NCI-H1105 treated with DMSO at 0.1 percent for 48 hours (cell line): ENCODE measurements at places on chromosomes 3 and 15.

DNA sequence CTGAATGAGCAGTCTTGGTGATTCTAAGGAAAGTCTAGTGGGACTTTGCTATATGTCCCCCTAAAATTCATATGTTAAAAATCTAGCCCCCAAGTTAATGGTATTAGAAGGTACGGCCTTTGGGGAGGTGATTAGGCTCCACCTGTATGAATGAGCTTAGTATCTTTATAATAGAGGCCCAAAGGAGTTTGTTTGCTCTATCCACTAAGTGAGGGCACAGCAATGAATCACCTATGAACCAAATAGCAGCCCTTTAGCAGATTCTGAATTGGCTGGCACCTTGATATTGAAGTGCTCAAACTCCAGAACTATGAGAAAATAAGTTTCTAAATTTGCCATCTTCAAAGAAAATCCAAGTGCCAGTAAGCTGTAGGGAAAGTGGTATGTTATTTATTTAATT, 187.9 kb downstream of the SUCNR1 start:
- no peak for DNase-seq

DNA sequence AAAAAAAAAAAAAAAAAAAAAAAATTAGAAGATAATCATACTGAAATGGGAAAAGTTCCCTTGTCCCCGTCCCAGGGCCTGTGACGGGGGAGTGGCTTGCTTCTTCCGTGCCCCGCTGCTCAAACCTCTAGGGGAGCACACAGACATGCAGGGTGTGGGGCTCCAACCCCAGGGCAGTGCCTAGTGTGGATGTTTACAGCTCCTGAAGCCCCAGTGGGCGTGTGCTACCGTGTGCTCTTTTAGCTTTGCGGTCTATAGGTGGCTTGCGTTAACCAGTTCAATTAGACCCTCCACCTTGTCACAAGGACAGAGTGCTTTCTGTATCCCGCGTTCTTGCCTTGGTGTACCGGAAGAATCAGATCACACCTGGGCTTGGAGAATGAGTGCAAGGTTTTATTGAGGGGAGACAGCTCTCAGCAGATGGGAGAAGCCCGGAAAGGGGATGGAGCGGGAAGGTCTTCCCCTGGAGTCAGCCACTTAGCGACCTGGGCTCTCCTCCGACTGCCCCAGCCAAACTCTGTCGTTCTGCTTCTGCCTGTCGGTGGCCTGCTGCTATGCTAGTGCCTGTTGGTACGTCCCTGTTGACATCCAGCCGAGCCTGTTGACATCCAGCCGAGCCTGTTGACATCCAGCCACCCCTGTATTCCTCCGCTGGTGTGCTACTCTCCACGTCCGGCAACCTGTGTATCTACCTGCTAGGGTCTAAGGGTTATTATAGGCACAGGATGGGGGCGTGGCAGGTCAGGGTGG, 569.8 kb downstream of the VGLL3 start:
- no peak for DNase-seq

DNA sequence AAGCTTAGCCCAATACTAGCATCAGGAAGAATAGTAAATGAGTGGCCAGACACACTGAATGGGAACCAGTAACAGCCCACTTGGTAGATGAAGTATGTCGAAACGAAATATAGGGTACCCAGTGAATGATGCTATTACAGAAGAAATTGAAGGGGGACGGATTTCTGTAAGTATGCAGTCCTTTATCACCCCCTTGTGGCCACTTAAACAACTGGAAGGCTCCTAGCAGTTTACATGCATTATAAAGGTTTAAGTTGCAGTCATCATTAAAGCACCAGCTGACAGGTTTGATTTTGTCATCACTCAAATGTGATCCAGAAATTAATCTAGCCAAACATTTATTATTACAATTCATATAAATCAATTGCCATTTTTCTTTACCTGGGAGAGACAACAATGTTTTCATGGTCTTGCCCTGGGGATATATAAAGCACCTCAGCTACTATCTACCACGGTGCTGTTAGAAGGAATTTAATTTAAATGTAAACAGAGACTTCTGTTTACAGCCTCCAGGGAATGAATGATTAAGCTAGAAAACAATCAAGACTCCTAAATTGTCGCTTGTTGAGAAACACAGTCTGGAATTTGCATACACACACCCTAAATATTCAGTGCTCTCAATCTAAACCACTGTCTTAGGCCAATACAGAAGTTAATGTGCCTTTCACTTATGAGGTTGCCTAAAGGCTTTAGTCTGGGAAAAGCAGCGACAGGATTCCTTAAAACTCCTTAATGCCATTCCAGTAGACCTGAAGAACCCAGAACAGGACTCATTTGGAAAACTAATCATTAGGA, 7.8 kb downstream of the EIF1B start:
- peak; percentile 63 for DNase-seq

GRCh38 chr3:128967748-128968355, 26.0 kb downstream of the CFAP92 start:
- no peak for DNase-seq

- DNase-seq, result no peak
These were observed 43.6 kb downstream of the PDIA5 start for GRCh38 chr3:123110282-123110975.

GRCh38 chr3:176992978-176993377, 204.3 kb downstream of the TBL1XR1 start:
- DNase-seq, result no peak

DNA sequence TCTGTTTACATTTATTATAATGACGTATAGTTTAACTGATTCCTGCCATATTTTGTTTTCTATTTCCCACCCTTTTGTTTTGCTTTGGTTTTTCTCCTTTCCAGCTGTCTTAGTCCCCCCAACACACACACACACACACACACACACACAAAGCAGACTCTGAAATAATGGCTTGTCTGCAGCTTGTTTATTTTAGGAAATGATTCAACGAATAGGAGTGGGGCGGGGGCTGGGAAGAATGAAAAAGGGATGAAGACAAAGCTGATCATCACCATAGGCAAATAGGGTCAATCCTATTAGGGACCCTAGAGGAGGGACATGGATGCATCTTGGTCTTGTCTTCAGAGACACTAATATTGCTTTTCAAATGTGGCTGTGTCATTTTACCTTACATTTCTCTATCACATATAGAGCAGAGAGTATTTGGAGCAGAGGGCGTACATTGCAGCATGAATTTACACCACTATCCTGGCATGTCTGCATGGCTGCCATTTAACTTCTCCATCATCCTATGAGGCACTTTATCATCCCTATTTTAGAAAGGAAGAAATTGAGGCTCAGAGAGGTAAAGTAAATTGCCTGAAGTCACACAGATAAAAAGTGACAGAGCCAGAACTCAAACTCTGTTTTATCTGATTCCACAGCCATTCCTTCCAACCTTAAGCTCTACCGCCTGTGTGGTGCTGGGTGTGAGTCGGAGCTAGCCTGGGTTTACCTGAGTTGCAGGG, 147.2 kb upstream of the TPM1 start:
- DNase-seq, result no peak

- no peak for DNase-seq
These were observed 64.7 kb downstream of the IGF1R start for GRCh38 chr15:98712845-98713584.

DNA sequence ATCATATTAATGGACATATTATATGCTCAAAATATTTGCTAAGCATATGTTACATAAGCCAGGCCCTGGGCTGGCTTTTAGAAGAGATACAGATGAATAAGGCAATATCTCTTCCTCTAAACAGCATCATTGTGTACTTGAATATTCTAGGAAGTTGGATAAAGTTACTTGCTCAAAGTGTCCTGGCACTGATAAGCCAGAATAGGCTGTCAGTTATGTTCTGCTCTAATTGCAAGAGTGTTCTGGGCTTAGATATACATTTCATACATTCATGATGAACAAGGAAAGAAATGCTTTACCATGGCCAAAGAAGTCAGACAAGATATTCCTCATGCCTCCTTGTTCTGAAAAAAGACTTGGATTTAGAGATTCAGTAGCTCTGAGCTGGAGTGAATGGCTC, 40.7 kb downstream of the KBTBD12 start:
- no peak for DNase-seq

GRCh38 chr3:188956839-188957489, 214.8 kb upstream of the TPRG1 start:
- peak; percentile 85 for DNase-seq

GRCh38 chr3:196280689-196281440, 6.7 kb downstream of the PCYT1A start:
- DNase-seq, result no peak

DNA sequence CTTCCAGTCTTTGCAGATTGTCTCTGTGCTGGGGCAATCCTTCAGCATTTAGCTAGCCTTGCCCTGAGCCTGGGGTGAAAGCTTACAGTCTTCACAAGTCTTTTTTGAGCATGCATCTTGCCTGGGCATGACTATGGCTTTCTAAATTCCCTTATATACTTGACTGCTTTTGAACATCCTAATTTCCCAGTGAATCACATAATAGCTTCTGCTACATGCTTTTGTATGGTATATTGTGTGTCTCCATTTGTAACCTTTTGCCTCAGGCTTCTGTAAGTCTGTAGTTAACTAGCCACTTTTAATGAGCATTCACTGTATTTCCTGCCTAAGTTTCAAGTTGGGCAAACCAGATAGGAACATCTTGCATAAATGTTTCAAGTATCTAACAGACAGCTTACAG, 76.8 kb downstream of the CHCHD4 start:
- DNase-seq, result no peak

DNA sequence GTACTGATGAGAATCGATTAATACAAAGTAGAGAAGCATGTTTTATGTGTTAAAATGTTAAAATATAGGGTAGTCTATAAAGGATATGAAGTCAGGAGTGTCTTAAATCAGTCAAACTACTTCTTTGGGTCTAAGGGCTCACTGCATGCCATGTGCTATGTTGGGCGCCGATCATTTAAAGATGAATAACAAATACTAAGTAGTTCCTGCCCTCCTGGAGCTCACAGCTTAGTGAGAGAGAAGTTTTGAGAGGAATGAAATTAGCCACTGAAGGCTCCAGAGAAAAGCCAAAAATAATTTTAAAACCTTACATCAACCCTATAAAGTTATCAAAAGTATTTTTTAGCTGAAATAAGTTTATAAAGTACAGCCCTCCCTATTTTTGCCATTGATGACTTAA, 44.5 kb downstream of the BLM start:
- DNase-seq, result no peak

- no peak for DNase-seq
These were observed 92.9 kb downstream of the LRRC3B start for GRCh38 chr3:26715431-26715830.

GRCh38 chr15:66130496-66131034, 123.0 kb downstream of the MEGF11 start:
- DNase-seq, result no peak

DNA sequence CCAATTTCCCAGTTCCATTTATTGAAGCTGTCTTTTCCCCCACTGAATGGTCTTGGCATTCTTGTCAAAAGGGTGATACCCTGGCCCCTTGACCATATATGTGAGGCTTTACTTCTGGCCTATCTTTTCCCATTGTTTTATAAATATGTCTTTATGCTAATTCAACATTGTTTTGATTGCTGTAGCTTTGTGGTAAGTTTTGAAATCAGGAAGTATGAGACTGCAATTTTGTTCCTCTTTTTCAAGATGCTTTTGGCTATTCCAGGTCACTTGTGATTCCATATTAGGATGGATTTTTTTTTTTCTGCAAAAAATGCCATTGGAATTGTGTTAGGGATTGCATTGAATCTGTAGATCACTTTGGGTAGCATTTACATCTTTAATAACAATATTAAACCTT, 141.2 kb upstream of the MANF start:
- no peak for DNase-seq

- DNase-seq, result peak; percentile 14
These were observed 7.8 kb downstream of the FEZF2 start for GRCh38 chr3:62365391-62366125.

DNA sequence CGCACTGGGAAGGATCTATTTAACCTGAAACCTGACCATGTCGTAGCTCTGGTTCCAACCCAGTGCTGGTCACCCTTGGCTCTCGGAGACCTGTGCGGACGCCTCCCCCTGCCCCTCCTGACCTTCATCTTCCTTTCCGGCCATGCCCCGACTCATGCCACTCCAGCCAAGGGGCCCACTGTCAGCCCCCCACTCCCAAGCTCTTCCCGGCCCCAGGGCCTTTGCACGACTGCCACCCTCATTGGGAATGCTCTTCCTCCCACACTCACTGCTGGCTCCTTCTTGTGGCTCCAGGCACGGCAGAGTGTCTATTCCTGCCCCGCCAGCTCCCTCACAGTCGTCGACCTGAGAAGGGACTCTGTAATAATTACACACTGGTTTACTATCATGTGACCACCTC, 9.4 kb upstream of the IQSEC1 start:
- no peak for DNase-seq

DNA sequence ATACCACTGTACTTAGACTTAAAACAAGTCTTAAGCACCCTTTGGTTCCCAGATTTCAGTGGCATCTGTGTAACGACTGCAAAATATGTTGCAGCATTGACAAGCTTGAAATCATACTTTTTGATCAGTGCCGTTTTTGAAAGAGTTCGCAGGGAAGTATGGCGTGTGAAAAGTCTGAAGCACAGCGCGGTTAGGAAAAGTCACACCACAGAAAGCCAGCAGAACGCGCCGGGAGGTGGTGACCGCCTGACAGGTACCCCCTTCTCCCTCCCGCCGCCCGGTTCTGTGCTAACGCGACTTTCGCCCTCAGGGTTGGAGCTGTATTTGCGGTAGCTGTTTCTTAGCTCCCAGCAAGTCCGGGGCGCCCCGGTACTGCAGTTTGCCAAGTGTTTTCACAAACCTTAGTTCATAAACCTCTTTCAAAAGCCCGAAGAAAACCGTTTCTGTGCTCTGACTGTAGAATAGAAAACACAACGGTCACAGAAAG, 481 bp upstream of the CRYBG3 start:
- DNase-seq, result peak; percentile 64

DNA sequence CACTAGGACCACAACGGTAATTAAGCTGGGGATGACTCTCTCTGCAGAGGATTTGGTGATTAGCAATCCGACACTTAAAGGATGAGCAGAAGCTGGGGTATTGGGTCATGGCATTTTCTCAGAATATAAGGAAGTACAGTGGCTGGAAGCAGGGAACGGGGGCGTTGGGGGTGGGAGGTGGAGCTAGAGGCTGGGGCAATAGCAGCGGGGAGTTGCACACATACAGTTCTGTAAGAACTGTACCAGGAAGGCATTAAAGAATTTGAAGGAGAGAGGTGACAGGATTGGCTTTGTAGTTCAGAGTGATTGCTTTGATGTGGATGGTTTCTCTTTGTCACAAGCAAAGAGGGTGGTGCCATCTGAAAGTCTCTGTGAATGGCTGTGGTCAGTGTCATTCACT, 28.2 kb downstream of the PSMD6 start:
- DNase-seq, result no peak

DNA sequence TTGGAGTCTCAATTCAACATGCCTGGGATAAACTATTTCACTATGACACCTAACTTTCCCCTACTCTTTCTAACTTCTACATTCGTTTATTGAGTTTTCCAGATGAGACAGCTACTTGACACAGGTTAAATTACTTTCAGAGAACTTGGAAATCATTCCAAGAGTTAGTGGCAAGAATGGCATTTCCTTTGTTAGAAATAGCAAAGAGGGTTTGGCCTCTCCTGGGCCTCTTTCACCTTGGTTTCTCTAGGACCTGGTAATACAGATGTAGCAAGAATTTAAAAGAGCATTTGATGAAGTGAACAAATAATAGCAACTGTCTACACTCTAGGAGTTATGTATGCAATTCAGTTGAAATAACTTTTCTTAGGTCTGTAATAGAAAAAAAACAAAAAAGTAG, 748.9 kb downstream of the MECOM start:
- no peak for DNase-seq

GRCh38 chr3:134904241-134904771, 109.2 kb downstream of the EPHB1 start:
- no peak for DNase-seq

- no peak for DNase-seq
These were observed 17.9 kb upstream of the SQOR start for GRCh38 chr15:45616901-45617323.

- no peak for DNase-seq
These were observed 92.2 kb downstream of the NFKBIZ start for GRCh38 chr3:101941318-101942040.
